ENCODE measurements at places on chromosomes 7 and 10.
A peak's percentile ranks its signal among the peaks of the same experiment; 100 is the strongest.

DNA sequence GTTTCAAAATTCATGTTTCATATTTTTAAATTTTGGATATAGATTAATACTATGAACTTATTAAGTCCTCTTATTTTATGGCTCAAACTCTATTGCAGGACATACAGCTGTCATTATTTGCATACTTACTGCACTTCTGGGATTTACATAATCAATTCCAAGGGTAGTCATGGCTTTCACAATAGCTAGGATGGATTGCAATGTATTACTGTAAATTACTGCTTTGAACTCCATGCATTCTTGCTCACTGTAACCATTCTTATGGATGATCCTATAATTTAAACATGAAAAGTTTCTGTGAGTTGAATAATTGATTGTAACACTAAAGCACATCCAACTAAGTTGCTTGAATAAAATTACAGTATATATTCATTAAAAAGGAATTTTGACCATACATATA, 23.5 kb downstream of the GNAT3 start:
- DNase-seq: no peak

DNA sequence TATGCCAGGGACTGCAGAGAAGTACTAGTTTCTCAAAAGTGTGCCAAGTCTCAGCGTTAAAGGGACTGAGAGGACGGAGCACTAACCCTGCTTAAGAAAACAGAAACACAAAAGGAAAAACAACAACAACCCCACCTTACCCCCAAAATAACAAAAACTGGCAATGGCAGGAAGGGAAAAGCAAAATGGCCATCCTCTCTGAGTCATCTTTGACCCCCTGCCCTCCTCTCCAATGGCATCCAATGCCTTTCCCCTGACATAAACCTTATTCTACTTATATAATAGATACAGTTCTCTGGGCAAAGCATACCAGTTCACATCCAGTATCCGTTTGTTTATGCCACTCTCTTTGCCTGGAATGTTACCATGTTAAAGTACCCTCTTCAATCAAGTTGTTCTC, 1.6 kb downstream of the POLR1F start:
- no peak for DNase-seq

GRCh38 chr7:117157241-117158209, 165.3 kb downstream of the WNT2 start:
- DNase-seq: no peak

GRCh38 chr7:1253681-1254181, 21.1 kb downstream of the UNCX start:
- DNase-seq: peak; percentile 70

GRCh38 chr10:90047243-90047729, 345.9 kb downstream of the KIF20B start:
- DNase-seq: no peak

DNA sequence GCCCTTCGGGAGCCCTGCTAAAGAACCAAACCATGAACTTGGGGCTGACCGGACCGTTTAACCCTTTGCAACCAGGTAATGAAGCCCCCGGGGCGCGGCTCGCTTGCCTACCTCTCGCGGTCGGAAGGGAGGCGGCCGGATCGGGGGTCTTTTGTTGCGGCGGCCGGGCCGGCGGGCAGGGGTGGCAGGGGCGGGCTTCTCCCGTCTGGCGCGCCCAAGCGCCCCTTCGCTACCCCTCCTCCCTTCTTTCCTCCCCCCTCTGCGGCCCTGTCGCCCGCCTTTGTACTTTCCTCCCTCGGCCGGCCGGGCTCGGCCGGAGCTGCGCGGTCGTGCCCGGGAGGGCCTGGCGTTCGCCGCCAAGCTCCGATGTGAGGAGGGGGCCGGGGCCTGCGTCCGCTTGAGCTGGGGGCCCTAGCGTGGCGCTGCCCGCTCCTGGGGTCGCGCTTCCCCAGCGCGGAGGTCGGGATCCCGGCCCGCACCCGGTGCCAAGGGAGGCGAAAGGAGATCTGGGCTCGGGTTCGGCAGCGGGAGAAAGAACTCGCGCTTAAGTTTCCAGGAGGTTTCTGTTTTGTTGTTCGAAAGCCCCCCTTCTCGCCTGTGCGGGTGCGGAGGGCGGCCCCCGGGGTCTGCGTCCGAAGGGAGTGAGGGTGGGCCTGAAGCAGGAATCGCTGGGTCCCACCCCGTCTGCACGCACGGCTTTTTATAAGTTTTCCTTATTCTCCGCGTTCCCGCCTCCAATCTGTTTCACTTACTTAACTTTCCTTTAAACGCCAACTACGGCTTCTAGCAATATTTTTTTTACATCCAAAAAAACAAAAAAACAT, 436.8 kb upstream of the GALNT17 start:
- peak; percentile 18 for DNase-seq

DNA sequence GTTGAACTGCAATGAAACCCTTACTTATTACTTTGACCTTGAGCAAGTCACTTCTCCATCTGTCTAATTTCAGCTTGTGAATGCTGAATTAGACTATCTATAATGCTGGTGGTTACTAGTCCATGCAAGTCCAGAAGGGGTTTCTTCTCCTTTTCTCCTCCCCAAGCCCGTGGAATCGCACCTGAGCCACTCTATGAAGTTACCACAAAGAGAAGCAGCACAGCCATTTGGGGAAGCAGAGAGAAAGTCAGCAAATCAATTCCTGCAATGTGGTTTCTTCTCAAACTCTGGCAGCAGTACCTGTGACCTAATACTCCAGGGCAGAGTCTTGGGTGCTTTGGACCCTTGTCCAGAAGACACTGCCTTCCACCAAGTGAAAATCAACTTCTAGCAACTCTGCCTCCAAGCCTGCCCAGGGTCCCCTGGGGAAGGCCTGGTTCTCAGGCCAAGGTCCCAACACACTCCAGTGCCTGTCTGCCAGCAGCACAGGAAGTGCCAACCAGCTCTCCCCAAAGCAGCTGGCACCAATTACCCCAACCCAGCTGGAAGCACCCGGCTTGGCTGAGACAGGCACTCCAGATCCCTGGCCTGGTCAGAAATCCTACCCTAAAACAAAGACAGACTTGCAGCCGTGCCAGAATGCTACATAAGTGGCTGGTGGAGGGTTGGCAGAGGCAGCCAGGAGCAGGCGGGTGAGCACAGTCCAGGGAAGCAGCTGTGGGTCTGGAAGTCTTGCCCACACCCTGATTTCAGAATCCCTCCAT, 200.3 kb downstream of the LSM5 start:
- DNase-seq: no peak

DNA sequence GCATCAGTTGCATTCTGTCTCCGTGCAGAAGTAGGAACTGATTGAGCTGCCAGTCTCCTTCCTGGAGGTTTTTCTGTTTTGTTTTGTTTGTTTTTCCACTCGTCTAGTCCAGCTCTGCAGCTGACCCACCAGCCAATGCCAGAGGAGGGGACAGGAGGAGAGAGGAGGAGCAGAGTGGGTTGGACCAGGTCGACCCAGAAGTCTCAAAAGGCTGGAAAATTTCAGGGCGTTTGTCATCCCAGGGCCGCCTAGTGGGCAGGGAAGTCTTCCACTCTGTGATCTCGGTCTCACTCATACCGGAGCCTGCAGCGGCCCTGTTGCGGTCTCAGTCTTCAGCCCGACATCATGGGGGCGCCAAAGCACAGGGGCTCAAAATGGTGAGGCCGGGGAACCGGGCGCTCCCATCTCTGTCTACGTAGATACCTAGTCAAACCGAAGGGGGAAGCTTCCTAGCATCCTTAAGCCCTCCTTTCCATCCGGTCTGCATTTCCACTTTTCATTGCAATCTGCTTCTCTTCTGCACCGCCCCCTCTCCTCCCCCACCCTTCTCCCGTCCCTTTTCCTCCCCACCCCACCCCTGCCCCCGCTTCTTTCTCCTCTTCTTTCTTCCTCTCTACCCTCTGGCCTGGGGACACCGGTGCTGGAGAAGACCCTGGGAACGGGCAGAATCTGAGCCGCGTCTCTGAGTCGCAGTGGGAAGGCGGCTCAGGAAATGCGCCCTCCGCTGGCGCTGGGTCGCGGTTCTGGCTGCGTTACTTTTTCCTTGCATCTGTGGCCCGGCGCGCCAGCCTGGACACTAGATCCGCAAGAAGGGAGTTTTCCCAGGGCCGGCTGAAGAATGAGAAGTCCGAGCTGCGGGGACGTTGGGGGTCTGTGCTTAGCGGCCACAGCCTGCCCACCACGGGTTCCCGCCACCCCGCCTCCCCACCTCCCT, 16.2 kb upstream of the PAX2 start:
- DNase-seq: peak; percentile 57

- DNase-seq: no peak
Observed at GRCh38 chr7:89002981-89003956, 207.7 kb upstream of the TEX47 start.

- DNase-seq: no peak
Observed at GRCh38 chr10:113957013-113957412, 86.7 kb upstream of the ADRB1 start.

DNA sequence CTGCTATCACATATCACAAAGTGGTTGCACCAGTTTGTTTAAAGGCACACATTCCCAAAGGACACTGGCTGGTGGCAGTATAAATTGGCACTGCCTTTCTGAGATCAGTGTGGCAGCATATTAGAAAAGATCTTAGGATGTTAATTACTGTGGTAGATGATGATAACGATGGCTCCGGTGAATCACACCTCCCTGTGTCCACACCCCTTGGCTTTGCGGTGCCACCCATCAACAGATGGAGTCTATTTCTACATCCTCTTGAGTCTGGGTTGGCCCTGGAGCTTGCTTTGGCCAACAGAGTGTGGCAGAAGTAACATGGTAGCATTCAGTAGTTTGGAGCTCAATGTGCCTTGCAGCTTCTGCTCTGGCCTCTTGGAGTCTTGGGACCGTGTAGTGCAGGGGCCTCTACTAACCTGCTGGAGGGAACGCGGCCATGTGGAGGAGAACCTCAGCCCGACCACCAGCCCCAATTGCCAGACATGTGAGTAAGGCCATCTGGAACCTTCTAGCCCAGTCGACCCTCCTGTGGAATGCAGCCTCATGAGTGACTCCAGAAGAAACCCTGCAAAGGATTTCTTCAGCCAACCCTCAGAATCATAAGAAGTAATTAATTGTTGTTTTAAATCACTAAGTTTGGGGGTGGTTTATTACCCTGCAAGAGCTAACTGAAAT, 27.2 kb upstream of the PLEKHA1 start:
- no peak for DNase-seq

GRCh38 chr7:151871904-151872303, 5.0 kb downstream of the PRKAG2 start:
- DNase-seq: no peak

DNA sequence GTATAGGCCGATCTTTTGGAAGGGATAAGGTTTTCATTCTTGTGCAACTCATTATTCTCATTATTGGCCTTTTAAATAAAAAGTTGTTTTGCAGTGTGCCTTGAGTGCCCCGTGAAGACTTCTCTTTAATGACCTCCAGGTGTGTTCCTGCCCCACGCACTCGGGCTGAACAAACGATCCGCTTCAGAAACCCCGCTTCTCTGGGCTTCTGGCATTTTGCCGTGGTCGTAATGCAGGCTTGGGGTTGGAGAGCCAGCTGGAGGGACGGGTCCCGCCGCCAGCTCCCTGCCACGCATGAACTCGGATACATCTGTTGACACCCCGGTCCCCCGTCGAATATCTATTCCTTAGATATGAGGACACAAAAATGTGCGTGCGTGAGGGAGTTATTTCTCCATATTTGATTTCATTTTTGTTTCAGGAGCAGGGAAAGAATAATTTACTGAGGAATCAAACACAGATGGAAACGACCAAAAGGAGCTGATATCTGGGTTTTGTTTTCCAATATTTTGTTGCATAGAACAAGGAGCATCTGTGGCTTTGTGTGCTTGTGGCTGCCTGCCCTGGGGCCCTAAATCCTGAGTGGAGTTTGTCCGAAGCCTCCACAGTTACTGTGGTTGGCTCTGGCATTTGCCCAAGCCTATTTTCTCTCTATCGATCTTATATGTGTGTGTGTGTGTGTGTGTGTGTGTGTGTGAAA, 17.0 kb upstream of the TTYH3 start:
- DNase-seq: no peak

- no peak for DNase-seq
Observed at GRCh38 chr10:79299397-79300241, 47.6 kb upstream of the PPIF start.

GRCh38 chr7:146319629-146320028, 203.0 kb downstream of the CNTNAP2 start:
- no peak for DNase-seq

- DNase-seq: no peak
Observed at GRCh38 chr10:46250898-46251856, 35.6 kb upstream of the ANTXRL start.

GRCh38 chr7:151793531-151793951, 83.4 kb downstream of the PRKAG2 start:
- DNase-seq: no peak

- no peak for DNase-seq
Observed at GRCh38 chr7:6200971-6201370, 71.5 kb downstream of the CYTH3 start.

DNA sequence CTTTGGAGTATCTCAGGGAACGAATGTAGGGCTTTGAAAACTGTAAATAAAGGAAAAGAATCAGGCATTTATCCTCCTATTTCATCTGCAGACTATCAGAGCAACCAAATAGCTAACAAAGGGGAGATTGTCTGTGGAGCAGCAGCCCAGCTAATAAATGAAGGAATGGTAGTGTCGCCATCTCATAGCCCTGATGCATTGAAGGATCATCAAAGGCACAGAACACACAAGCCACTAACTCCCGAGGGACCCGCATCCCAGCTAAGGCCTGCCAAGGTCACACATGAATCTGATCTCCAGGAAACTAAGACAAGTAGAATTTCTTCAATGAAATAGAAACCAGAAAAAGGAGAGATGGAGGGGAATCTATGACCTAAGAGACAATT, 38.2 kb downstream of the CALML5 start:
- DNase-seq: no peak

DNA sequence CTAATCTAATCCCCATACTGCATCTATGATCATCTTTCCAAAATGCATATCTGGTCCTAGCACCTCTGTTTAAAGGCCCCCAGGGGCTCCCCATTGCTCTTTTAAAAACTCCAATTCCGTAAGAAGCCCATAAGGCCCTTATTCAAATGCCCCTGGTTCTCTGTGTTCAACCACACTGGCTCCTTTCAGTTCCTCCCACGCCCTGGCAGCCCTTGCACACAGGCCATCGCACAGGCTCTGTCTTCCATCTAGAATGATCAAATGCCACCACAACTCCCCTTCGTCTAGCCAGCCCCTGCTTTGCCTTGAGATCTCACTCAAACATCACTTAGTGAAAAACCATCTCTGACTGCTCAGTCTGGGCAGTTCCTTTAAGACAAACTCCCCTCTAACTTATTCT, 112.9 kb upstream of the LYZL2 start:
- DNase-seq: no peak

DNA sequence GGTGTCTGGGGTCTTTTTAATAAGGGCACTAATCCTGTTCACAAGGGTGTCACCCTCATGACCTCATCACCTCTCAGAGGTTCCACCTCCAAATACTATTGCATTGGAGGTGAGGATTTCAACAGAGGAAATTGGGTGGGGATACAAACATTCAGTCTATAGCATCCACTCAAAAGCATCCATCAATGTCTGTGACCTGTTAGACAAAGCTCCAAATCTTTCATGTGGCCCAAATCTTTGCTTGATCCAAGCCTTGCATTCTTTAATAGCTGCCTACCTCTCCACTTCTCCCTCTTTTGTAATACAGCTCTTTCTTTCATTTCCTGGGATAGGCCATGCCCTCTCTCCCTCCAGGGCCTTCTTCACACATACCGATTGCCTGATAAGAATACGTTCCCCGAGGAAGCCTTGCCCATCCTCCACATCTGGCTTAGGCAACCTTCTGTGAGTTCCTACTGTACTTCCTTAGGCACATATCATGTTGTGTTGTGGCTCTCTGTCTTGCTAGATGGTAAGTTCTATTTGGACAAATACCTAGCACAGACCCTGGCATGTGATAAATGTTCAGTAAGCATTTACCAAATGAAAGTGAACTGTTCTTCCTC, 66.1 kb downstream of the CREM start:
- DNase-seq: no peak

GRCh38 chr7:121510858-121511482, 114.9 kb upstream of the FAM3C start:
- DNase-seq: no peak

All from WERI-Rb-1 (cell line).